ENCODE measurements at places on chromosomes 4 and X.

DNA sequence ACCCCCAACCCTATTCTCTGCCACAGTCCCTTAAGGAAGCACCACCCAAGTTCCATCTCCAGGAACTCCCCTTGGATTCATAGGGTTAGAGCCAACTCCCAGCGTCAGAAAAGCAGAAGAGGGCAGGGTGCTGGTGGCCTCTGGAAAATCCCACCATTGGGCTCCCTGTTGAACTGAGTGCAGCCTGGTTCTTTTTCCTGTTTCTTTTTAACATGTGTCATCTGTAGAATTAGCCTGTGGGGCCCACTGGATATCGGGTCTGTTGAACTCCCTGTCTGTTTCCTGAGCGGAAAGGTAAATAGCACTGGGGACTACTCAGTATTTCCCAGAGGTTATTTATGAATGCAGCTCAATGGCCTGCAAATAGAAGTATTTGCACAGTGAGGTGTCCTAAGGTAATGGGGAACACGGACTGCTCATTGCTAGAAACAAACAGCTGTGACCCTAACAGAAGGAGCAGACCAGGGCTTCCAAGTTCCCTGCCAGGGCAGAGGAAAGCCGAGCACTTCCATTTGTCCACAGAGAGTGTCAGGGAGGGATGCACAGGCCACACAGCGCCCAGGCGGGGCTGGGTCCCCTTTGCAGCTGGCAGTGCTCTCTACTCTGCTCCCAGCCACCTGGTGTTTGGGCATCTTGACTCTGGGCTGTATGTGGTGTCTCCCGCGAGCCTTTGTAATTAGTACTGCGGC is 102.6 kb downstream of the FHDC1 start:
- no peak for DNase-seq

GRCh38 chr4:1413687-1414479 is 7.6 kb upstream of the NKX1-1 start:
- DNase-seq = no peak

DNA sequence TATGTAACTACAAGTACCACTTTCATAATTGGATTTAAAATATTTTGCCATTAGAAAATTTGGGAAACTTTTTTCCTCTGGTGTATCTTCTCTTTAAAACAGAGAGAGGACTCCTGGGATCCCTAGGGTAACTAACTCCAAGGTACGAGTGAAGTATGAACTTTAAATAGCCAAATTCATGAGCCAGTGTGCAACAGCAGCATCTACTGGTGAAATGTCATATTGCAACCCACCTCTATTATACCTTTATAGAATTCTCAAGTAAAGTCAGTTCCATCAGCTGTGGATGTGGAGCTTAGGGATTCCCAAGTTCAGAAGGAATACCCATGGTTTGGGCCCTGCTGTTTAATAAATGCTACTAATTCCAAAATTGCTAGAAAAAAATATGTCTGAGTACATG is 282.7 kb upstream of the TAPT1 start:
- DNase-seq = no peak

GRCh38 chr4:3451956-3452355 is 10.2 kb downstream of the HGFAC start:
- no peak for DNase-seq

DNA sequence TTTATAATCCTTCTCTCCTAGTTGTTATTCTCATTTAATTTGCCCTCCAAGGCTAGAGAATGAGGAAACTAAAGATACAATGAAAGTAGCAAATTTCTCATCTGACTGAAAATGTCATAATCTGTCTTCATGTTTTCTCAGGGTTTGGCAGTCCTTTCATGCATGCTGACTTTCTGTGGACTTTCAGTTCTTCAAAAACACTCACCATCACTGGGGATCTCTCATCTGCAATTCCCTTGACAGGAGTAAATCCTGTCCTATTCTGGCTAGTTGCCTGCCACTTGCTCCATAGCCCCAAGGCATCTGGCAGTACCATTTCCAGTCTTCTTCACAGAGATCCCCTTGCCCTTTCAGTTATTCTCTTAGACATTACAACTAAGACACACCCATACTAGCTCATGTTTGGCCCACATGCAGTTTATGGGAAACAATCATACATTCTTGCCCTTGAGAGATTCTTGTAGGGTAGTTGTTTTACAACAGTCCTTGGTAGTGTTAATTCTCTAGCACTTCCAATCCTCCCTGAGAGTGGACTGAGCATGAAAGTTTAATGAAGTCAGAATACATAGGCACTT is 449.7 kb upstream of the KLHL4 start:
- no peak for DNase-seq
